ENCODE measurements at places on chromosomes 12 and 14.

- no peak for DNase-seq
Measured at GRCh38 chr12:29374913-29375312, 6.1 kb downstream of the ERGIC2 start.

GRCh38 chr12:82931349-82932116 is 244.8 kb downstream of the TMTC2 start:
- no peak for DNase-seq

GRCh38 chr12:105995961-105996431 is 142.8 kb downstream of the NUAK1 start:
- DNase-seq = no peak

GRCh38 chr14:93092606-93093556 is 22.8 kb downstream of the ITPK1 start:
- DNase-seq = no peak

DNA sequence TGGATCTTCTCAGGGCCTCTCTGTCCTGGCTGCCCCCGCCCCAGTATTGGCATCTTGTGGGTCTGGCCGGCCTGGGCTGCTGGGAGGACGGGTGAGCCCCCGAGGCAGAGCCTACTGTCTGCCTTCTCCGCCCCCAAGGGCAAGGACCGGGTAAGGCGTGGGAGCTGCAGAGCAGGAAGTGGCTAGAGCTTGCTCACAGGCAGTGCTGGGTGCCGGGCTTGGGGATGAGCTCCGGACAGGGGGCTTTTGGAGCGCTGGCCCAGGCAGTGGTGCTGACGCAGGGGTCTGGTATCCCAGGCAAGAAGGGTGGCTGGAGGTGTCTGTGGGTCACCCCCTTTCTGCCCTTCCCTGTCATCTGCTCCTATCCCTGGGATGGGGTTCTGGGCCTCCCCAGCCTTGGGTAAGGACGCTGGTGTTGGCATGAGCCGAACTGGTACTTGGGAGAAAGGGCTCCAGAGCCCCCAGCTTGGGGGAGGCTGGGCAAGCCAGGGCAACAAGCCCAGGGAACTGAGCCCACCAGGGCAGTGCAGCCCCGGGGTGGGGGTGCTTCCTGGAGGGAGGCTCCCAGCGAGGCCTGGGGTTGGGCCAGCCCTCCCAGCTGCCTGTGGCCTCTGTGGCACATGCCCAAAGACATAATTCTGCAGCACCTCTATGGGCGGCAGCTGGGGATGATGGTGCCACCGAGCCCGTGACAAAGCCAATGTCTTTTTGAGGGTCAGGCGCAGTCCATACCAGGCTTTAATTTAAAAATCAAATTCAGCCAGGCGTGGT is 126.3 kb downstream of the KIF26A start:
- DNase-seq = no peak

GRCh38 chr14:92382677-92383076 is 59.7 kb downstream of the SLC24A4 start:
- DNase-seq = no peak

DNA sequence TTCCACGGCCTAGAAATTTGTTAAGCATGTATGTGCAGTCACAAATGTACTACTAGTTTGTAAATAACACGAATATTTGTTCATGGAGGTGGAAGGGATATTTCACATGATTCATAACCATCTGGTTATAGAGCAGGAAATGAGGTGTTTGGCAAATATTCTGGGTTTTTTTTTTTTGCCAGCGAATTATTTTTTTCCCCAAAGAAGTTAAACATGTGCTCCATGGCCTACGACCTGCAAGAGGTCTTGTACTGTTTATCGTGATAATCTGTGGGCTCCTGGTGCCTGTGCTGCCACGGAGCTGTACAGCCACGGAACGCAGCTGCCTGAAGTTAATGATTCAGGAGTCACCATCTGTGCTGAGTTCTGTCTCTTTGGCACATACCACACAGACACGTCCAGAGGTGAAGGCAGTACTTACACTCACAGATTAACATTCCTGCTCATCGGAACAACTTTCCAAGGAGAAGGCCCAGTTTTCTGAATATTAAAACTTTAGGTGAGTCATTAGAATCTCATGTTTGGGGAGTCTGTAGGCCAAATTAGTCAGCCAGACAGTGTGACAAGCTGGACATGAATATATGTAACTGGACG is 156.3 kb downstream of the TMX1 start:
- no peak for DNase-seq

DNA sequence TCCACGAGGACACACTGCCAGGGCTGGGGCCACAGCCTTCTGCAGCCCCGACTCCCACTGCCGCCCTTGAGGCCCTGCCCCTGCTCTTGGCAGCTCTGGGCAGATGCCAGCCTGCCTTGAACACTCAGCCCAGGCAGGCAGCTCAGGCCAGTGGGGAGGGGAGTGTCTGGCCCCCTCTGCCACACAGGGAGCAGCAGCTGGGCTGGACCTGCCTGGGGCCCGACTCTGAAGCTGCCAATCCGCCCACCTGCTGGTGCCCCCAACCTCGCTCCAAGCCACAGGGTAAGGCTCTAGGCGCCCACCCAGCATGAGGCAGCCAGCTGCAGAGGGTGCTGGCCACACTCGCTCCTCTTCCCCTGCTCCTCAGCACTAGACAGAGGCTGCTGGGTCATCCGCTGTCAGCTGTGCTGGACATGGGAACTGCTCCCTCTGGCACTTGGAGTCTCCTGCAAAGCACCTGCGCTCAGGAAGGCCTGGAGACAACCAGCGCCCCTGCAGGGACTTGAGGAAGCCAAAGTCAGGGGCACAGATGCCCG is 24.6 kb upstream of the NUDT14 start:
- no peak for DNase-seq

DNA sequence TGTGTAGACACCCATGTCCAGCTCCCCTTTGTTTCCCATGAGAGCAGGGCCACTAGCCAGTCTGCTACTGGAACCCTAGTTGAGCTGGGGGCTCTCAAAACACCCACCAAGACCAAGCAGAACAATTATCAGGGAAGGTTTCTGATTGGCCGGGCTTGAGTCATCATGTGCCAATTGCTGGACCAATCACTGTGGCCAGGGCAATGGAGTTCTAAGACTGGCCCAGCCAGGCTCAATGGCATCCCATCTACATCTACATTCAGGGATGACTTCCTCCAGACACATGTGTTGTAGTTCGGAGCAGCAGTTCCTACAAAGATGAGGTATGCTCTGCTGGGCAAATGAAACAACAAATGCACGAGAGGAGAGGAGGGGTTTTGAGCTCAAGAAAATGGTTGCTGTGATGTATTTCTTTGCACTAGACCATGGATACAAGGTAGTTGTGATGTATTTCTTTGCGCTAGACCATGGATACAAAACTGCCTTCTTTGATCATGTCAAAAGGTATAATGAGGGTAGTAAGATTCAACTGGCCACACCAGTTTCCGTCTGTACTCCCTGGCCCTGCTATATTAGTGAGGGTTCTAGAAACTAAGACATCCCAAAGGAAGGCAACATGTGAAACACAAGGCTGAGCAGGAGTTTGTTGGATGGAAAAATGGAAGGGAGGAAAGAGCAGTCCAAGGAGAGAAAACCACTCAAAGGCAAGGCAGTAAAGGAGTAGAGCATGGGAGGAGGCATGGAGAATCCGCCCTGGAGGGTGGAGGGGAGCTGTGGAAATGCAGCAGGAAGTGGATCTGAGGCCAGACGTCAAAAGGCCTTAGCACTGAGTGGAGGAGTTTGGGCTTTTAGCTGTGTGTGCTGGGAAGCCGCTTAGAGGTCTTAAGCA is 8.9 kb upstream of the WSCD2 start:
- no peak for DNase-seq

GRCh38 chr14:94227029-94227428 is 52.9 kb downstream of the PPP4R4 start:
- no peak for DNase-seq

GRCh38 chr12:53653595-53653994 is 22.3 kb downstream of the ATP5MC2 start:
- no peak for DNase-seq

GRCh38 chr12:68236421-68237059 is 10.9 kb upstream of the IL26 start:
- DNase-seq = peak; percentile 15

DNA sequence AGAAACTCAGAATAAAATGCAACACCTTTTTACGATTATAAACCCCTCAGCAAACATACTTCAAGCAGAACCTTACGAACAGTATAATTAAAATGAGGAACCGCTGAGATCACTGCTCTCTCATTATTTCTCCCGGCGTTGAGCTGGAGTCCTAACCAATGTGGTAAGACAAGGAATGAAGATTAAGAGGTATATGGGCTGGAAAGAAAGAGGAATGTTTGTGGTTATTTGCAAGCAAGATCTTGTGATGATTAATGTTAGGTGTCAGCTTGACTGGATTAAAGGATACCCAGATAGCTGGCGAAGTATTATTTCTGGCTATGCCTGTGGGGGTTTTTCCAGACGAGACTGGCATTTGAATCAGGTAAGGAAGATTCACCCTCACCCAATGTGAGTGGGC is 10.3 kb upstream of the ZNF84 start:
- no peak for DNase-seq
